ENCODE measurements at places on chromosomes 7 and 10.

- DNase-seq, result no peak
Measured at GRCh38 chr10:81784111-81784597, 90.8 kb upstream of the NRG3 start.

DNA sequence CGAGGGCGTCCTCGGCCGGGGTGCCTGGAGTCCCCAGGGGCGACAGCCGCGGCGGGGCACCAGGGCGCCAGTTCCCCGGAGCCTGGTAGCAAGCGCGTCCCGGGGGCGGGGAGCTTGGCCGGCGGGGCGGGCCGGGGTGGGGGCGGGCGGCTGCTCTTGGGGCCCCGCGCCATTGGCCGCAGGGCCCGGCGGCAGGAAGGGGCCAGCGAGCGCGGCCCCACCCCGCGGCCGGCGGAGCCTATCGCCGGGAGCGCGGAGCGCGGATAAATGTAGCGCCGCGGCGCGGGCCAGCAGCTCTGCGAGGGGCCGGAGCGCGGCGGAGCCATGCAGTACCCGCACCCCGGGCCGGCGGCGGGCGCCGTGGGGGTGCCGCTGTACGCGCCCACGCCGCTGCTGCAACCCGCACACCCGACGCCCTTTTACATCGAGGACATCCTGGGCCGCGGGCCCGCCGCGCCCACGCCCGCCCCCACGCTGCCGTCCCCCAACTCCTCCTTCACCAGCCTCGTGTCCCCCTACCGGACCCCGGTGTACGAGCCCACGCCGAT, at the start of gene HHEX:
HHEX (plus strand) TSS at position 293 of the 548 bp plus-strand sequence; CDS start at position 325, 32 bp downstream.
- DNase-seq, result peak; percentile 11

DNA sequence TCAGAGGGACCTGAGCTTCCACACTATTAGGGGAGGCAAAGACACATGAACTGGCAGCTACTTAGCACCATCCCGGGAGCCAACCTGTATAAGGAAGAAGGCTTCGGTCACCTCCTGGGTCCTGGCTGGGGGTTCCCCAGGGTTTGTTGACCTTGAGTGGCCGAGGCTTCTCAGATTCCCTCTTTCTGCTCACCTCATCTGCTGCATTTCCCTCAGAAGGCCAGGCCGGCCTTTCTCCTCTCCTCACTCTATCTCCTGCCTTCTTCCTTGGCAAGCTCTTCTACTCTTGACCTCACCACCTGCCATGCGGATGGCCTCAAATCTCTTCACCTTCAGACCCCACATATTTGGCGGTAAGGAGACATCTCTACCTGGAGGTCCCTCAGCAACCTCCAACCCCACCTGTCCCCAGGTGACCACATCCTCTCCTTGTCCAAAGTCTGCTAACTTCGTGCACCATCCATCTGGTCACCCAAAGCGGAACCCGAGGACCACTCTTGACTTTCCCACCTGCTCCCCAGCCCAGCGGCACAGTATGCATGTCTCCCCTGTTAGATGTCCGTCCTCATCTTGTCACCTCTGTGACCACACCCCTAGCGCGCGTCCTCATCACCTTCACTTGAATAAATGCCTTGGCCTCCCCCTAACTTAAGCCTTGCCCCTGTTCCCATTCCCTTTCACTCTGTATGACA, 133.8 kb upstream of the UNC5B start:
- no peak for DNase-seq

- DNase-seq, result no peak
Measured at GRCh38 chr7:20730611-20731010, 56.1 kb downstream of the SP8 start.

DNA sequence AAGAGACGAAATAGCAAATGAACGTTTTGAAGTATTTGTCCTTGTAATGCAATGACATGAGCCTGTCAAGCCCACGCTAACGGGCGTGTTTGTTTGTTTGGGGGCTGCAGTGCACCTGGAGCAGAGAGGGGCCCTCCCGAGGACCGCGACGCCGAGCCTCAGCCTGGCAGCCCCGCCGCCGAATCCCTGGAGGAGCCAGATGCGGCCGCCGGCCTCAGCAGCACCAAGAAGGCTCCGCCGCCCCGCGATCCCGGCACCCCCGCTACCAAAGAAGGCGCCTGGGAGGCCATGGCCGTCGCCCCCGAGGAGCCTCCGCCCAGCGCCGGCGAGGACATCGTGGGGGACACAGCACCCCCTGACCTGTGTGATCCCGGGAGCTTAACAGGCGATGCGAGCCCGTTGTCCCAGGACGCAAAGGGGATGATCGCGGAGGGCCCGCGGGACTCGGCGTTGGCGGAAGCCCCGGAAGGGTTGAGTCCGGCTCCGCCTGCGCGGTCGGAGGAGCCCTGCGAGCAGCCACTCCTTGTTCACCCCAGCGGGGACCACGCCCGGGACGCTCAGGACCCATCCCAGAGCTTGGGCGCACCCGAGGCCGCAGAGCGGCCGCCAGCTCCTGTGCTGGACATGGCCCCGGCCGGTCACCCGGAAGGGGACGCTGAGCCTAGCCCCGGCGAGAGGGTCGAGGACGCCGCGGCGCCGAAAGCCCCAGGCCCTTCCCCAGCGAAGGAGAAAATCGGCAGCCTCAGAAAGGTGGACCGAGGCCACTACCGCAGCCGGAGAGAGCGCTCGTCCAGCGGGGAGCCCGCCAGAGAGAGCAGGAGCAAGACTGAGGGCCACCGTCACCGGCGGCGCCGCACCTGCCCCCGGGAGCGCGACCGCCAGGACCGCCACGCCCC, 118.5 kb downstream of the CYTH3 start:
- DNase-seq, result no peak

DNA sequence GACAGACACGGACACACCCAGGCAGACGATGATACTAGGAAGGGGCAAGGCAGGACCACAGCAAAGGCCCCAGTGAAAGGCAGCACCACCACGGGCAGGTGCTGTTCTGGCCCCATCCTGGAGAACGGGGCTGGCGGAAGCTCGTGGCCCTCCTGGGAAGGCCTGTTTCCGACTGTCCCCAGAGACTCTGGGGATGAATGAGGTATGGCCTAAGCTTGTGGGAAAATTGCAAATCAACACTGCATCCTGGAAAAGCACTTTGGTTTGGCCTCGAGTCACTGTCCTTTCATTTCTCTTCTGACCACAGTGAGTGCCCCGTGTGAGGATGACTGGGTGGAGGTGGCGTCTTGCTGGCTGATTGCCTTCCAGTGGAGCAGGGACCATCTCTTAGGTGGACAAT, 81.6 kb upstream of the ANLN start:
- no peak for DNase-seq

DNA sequence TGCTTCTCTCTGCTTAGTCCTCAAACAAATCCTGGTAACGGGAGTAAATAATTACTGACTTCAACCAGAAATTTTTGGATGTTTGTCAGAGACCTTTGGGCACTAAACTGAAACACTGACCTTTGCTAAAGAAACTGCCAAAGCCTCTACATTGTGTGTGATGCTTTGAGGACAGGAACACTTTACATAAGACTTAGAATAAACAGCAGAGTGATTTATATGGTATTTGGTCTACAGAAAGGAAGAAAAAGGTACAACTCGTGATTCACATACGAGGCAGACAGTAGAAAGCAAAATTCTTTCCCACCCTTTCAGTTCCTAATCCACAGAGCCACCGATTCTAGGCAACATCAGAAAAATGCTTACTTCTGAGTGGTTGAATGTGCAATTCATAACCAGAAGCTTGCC, 59.8 kb downstream of the SLC16A12 start:
- DNase-seq, result peak; percentile 24

DNA sequence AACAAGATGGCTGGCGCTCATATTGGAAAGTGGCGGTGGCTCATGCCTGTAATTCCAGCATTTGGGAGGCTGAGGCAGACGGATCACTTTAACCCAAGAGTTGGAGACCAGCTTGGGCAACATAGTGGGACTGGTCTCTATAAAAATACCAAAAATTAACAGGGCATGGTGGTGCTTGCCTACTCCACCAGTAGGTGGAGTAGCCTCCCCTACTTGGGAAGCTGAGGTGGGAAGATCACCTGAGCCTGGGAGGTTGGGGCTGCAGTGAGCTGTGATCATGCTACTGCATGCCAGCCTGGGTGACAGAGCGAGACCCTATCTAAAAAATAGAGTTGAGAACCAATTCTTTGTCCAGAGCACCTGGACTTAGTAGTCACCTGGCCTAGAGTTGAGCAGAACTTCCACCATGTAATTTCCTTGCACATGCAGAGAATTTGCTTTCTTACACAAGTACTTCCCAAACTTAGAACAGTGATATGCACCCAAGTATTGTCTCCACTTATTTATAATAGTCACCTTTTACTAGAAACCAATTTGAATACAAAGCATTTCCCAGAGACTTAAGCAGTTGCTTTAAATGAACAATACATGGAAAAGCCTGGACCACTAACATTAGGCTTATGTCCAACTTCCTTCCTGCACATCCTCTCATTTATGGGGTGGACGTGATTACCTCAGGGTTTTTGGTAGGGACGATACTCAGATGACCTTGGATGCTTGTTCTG, 15.9 kb downstream of the LAMB4 start:
- DNase-seq, result no peak

DNA sequence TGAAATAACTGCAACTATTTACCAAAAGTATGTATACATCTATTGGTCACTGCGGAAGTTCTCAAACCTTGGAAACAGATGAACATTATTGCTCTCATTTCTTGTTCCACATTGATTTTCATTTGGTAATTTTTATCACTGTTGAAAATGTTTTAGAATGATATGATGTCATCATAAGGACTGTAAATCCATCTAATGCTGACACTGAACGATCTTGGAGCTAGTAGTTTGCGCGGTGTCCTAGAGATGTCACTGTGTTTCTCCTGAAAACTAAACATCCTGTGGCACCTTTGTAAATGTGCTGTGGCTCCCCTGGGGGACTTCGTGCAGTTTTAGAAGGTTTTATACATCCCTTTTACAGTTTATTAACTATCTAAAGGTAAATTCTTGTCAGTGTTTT, 73.5 kb downstream of the DNAJB9 start:
- no peak for DNase-seq

Data from left kidney (tissue), 8 donors.